ENCODE measurements at places on chromosomes 6 and 20. TPM values are rescaled to one million over a fixed set of nuclear protein-coding genes. Genes with fewer than 3 reads are reported as not detected.

The ULBP3 gene
- not detected for total RNA-seq

The KCNK16 gene
- not detected for total RNA-seq

The CEP85L gene
- total RNA-seq = 16.8 TPM

The CALHM4 gene
- total RNA-seq = not detected

The MAP3K5 gene
- 9.4 TPM for total RNA-seq

The DPPA5 gene
- not detected for total RNA-seq

The AIF1 gene
- total RNA-seq = 59.6 TPM

The ANKRD66 gene
- not detected for total RNA-seq

The DLL1 gene
- total RNA-seq = 1.1 TPM

The ME1 gene
- total RNA-seq = 18.5 TPM

The ZBP1 gene
- not detected for total RNA-seq

The UBD gene
- not detected for total RNA-seq

The TCF15 gene
- not detected for total RNA-seq

The AGER gene
- total RNA-seq = 7.9 TPM

The NKAIN2 gene
- 4.4 TPM for total RNA-seq

The DNPH1 gene
- 96.0 TPM for total RNA-seq

The DNAH8 gene
- total RNA-seq = not detected

The FOXQ1 gene
- not detected for total RNA-seq

The WFDC12 gene
- not detected for total RNA-seq

The ESR1 gene
- 0.71 TPM for total RNA-seq

The IL17F gene
- not detected for total RNA-seq

The PROCR gene
- 53.5 TPM for total RNA-seq

The ATRN gene
- 12.7 TPM for total RNA-seq

The WFDC8 gene
- total RNA-seq = not detected

The PCSK2 gene
- 5.4 TPM for total RNA-seq

The CST11 gene
- not detected for total RNA-seq

The PDRG1 gene
- 6.0 TPM for total RNA-seq

The NOX3 gene
- total RNA-seq = not detected

The ZSWIM3 gene
- 3.0 TPM for total RNA-seq

The CST2 gene
- total RNA-seq = not detected

The UNC93A gene
- total RNA-seq = not detected

The RBPJL gene
- not detected for total RNA-seq

The ZNF391 gene
- 6.1 TPM for total RNA-seq

The NRSN1 gene
- total RNA-seq = 0.66 TPM

The WDR27 gene
- 46.0 TPM for total RNA-seq

The ZBTB2 gene
- total RNA-seq = 9.2 TPM

The BPIFB2 gene
- not detected for total RNA-seq

The WFDC2 gene
- 36.8 TPM for total RNA-seq

The FNDC11 gene
- total RNA-seq = 0.55 TPM

The SMLR1 gene
- total RNA-seq = not detected

The OR2J3 gene
- total RNA-seq = not detected

The NANP gene
- total RNA-seq = 3.9 TPM

The PAK5 gene
- 0.14 TPM for total RNA-seq

The LAMA5 gene
- total RNA-seq = 53.5 TPM

The ZNF341 gene
- 1.4 TPM for total RNA-seq

The NKAPL gene
- 2.6 TPM for total RNA-seq

The PRR18 gene
- not detected for total RNA-seq

The LY6G5C gene
- 1.1 TPM for total RNA-seq
